ENCODE measurements at places on chromosomes 3 and 15. TPM values are rescaled to one million over a fixed set of nuclear protein-coding genes. Genes with fewer than 3 reads are reported as not detected.

DNA sequence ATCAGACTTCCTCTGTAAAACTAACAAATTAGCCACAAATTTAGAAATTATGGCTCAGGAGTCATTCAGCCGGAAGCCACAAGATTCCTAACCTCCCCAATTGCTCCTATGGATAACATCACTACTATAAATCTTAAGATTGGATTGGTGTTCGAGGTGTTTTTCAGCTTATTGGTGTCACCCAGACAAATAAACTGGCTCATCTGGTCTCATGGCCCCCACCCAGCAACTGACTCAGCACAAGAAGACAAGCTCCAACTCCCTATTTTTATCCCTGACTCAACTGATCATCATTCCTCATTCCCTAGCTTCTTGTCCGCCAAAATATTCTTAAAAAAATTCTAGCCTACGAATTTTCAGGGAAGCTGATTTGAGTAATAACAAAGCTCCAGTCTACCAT lies 135.1 kb upstream of the STRIT1 start:
- H3K36me3 ChIP-seq, result no peaks in the 10 kb centered on the region
- H3K4me3 ChIP-seq, result no peak overlapping the region
- no peak overlapping the region for H3K27ac ChIP-seq

GRCh38 chr3:42508562-42508961 lies 6.1 kb downstream of the VIPR1 start:
- H3K4me1 ChIP-seq, result peaks cover 12% of the 10 kb centered on the region
- no peak overlapping the region for H3K27ac ChIP-seq

- H3K27ac ChIP-seq, result no peak overlapping the region
- H3K4me3 ChIP-seq, result no peak overlapping the region
- no peaks in the 10 kb centered on the region for H3K27me3 ChIP-seq
- no peaks in the 10 kb centered on the region for H3K4me1 ChIP-seq
- no peak for DNase-seq
- H3K36me3 ChIP-seq, result no peaks in the 10 kb centered on the region
Measured at GRCh38 chr15:39896846-39897245, 23.2 kb downstream of the GPR176 start.

DNA sequence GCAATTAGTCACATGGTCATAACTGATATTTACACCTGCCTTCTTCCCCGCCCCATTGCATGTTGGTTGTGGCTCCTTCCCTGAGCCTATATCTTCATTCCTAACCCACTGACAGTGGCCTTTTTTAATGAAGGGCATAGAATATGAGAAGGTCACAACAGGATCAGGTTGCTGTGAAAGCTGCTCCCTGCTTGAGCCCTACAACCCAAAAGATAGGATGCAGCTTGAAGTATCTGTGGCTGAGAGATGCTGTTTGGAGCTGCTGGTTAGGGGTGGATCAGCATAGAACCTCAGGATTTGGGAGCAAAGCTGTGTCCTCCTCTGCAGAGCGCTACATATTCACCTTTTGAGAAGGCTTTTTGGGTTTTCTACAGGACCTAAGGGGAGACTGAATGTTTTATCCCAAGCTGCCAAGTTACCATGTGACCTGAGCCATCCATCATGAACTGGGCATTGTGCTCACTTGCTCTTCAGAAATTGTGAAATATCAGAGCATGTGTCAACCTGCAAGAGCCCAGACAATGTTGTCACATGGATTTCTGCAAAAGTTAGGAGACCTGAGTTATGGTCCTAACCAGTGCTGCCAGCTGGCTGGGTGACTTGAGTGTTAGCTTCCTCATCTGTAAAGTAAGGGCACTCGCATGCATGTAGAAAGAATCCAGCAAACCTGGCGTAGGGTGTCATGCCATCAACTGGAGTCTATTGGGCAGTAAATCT lies 49.8 kb upstream of the ARL8B start:
- no peak overlapping the region for H3K27ac ChIP-seq
- H3K4me3 ChIP-seq, result no peak overlapping the region
- no peaks in the 10 kb centered on the region for H3K4me1 ChIP-seq
- no peaks in the 10 kb centered on the region for H3K27me3 ChIP-seq

DNA sequence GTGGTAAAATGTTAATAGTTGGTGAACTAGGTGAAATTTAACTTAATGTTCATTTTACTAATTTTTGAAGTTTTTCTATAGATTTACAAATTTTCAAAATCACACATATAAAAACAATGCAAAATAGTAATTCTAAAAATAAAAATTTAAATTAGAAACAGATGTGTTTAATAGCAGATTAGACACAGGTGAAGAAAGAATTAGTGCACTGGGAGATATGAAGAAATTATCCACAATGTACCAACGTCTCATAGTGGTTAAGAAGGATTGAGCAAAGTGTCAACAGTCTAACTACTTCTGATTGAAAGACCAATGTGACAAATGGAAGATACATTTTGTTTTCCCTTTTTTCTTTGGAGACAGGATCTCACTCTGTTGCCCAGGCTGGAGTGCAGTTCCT lies 26.5 kb downstream of the SPG11 start:
- H3K36me3 ChIP-seq, result peaks cover 91% of the 10 kb centered on the region
- H3K27ac ChIP-seq, result no peak overlapping the region
- H3K4me1 ChIP-seq, result no peaks in the 10 kb centered on the region
- no peak for DNase-seq
- H3K4me3 ChIP-seq, result no peak overlapping the region

GRCh38 chr15:33960549-33960935 lies 7.8 kb upstream of the CHRM5 start:
- no peak overlapping the region for H3K4me3 ChIP-seq
- no peak for DNase-seq
- no peaks in the 10 kb centered on the region for H3K36me3 ChIP-seq
- H3K27me3 ChIP-seq, result no peaks in the 10 kb centered on the region
- H3K27ac ChIP-seq, result no peak overlapping the region

DNA sequence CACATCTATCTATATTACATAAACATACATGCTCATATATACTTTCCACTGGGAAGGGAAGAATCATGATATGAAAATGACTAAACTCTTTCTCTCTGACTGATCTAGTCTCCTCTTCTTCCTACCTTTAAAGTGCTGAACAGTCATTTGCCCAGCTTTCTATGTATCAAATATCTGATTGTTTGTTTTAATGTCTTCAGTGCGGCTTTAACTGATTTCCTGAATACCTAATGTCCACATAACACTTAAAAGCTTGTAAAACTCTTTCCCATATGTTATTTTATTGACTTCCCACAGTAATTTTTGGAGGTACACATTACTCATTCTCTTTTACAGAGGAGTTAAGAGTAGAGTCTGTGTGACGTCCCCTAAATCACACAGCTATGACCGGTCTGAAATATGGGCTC lies 28.2 kb downstream of the CPOX start:
- no peak overlapping the region for H3K27ac ChIP-seq
- no peaks in the 10 kb centered on the region for H3K4me1 ChIP-seq
- no peak overlapping the region for H3K4me3 ChIP-seq
- no peaks in the 10 kb centered on the region for H3K27me3 ChIP-seq

GRCh38 chr15:100781061-100781960 lies 98.3 kb upstream of the ALDH1A3 start:
- H3K4me3 ChIP-seq, result no peak overlapping the region
- H3K27me3 ChIP-seq, result no peaks in the 10 kb centered on the region
- DNase-seq, result no peak

- H3K4me3 ChIP-seq, result no peak overlapping the region
- no peak for DNase-seq
- no peaks in the 10 kb centered on the region for H3K4me1 ChIP-seq
- no peaks in the 10 kb centered on the region for H3K36me3 ChIP-seq
Measured at GRCh38 chr3:77489216-77489615, 449.3 kb downstream of the ROBO2 start.

GRCh38 chr15:89401631-89402517 lies 67.2 kb upstream of the POLG start:
- H3K4me1 ChIP-seq, result peaks cover 37% of the 10 kb centered on the region
- DNase-seq, result no peak
- no peak overlapping the region for H3K4me3 ChIP-seq
- no peak overlapping the region for H3K27ac ChIP-seq

DNA sequence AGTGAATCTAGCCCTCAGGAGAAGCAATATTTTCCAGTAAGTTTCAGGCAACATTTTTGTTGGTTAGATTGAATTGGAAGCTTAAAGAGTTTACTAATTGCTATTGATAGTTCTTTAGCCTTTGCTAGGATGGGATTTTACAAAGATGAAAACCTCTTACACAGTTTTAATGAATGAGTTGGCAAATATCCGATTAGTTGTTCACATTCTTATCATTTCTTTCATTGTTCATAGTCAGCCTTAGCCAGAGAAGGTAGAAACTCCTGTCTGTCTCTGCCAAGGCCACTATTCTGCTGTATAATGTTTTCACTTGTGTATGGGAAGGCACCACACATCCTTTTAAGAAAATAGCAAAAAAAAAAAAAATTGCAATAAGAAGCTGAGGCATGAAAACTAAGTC lies 222.0 kb upstream of the MANF start:
- no peak for DNase-seq
- H3K36me3 ChIP-seq, result no peaks in the 10 kb centered on the region
- no peak overlapping the region for H3K4me3 ChIP-seq
- H3K4me1 ChIP-seq, result no peaks in the 10 kb centered on the region
- no peak overlapping the region for H3K27ac ChIP-seq
- no peaks in the 10 kb centered on the region for H3K27me3 ChIP-seq

DNA sequence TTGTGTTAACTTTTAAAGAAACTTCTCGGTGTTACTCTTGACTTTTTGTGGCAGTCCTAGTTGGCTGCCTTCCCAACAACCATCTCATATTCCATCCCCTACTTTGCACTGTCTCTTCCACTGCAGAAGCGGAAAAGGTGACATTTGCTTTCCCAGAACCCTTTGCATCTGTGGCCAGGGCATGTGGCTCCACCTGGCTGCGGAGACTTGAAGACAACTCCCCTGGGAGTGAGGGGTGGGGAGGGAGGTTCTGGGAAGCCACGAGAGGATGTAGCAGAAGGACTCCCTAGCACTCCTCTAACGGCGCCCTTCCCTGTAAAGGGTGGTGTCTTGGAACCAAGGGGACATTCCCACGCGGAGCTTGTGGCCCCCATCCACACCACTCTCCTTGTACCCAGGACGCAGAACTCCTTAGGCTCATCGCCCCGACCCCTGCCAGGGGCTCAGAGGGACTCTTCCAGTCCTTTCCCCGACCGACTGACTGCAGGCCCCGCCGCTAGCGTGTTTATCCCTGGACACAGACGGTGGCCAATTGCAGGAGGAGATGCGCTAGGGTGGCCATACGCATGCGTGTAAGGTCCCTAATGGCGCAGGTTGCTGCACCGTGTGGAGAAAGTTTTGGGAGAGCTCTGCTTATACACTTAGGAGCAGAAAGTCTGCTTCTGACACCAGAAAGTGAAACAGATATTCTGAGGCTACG lies 33.2 kb upstream of the SECISBP2L start:
- H3K36me3 ChIP-seq, result no peaks in the 10 kb centered on the region
- H3K27me3 ChIP-seq, result no peaks in the 10 kb centered on the region
- no peak for DNase-seq

- peaks cover 61% of the 10 kb centered on the region for H3K4me1 ChIP-seq
- no peak overlapping the region for H3K4me3 ChIP-seq
- no peaks in the 10 kb centered on the region for H3K27me3 ChIP-seq
- no peaks in the 10 kb centered on the region for H3K36me3 ChIP-seq
- H3K27ac ChIP-seq, result no peak overlapping the region
Measured at GRCh38 chr15:77540312-77541060, 92.2 kb downstream of the LINGO1 start.

DNA sequence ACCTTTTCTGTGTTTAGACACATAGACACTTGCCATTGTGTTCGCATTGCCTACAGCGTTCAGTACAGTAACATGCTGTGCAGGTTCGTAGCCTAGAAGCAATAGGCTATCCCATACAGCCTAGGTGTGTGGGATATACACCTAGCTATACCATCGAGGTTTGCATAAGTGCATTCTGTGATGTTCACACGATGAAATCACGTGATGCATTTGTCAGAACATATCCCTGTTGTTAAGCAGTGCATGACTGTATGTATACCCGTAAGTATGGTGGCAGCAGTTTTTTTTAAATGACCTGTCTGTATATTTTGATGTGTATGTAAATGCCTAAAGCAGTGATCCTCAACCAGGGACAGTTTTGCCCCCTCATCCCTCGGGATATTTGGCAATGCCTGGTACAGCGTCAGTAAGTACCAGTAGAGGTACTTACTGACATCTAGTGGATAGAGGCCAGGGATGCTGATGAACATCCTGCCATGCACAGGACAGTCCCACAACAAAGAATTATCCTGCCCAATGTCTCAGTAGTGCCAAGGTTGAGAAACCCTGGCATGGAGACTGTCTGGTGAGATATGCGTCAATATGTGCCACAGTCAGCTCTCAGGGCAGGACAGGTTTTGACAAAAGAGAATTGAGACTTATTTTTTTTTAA lies 129.1 kb downstream of the HCN4 start:
- peaks cover 33% of the 10 kb centered on the region for H3K4me1 ChIP-seq
- H3K27ac ChIP-seq, result no peak overlapping the region
- H3K4me3 ChIP-seq, result no peak overlapping the region
- no peaks in the 10 kb centered on the region for H3K27me3 ChIP-seq
- H3K36me3 ChIP-seq, result no peaks in the 10 kb centered on the region

DNA sequence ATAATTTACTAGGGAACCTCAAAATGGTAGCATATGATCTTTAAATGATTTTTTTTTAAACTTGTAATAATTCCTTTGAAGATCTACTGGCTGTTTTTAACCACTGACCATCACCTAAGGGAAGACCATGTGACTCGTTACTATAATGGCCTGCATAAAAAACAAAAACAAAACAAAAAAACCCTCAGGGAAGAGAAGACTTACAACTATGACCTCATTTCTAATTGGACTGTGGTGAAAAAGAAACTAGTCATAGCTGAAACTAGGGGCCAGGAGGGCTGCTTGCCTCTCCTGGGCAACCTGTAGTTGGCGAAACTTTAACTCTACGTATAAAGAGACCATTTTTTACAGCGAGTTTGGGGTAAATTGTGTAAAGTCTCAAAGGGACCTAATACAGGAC lies 23.0 kb downstream of the PAQR9 start:
- no peaks in the 10 kb centered on the region for H3K36me3 ChIP-seq
- H3K4me1 ChIP-seq, result no peaks in the 10 kb centered on the region
- H3K4me3 ChIP-seq, result no peak overlapping the region
- H3K27me3 ChIP-seq, result no peaks in the 10 kb centered on the region
- H3K27ac ChIP-seq, result no peak overlapping the region

DNA sequence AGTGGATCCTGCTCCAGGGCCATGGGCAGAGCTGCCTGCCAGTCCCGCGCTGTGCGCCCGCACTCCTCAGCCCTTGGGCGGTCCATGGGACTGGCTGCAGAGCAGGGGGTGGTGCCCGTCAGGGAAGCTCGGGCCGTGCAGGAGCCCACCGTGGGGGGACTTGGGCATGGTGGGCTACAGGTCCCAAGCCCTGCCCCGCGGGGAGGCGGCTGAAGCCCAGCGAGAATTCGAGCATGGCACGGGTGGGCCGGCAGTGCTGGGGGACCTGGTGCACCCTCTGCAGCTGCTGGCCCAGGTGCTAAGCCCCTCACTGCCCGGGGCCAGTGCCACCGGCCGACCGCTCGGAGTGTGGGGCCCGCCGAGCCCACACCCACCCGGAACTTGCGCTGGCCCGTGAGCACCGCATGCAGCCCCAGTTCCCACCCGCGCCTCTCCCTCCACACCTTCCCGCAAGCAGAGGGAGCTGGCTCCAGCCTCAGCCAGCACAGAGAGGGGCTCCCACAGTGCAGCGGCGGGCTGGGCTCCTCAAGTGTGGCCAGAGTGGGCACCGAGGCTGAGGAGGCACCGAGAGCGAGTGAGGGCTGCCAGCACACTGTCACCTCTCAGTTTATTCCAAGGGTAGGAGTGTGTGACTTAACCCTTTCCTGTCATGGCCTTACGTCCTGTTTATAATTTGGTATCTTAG lies 129.3 kb downstream of the TMEM108 start:
- no peaks in the 10 kb centered on the region for H3K36me3 ChIP-seq
- no peak for DNase-seq
- H3K4me3 ChIP-seq, result no peak overlapping the region
- H3K27ac ChIP-seq, result no peak overlapping the region

Gene HIGD2B
- total RNA-seq, result not detected

Gene STRA6
- not detected for total RNA-seq

Gene MST1R
- total RNA-seq, result 22.4 TPM

Gene LEKR1
- total RNA-seq, result not detected

All from stomach (tissue), 19 donors.